CD4-positive, alpha-beta T cell treated with Interferon gamma for 1 hour (primary cell): ENCODE measurements at places on chromosomes 12 and 14.

DNA sequence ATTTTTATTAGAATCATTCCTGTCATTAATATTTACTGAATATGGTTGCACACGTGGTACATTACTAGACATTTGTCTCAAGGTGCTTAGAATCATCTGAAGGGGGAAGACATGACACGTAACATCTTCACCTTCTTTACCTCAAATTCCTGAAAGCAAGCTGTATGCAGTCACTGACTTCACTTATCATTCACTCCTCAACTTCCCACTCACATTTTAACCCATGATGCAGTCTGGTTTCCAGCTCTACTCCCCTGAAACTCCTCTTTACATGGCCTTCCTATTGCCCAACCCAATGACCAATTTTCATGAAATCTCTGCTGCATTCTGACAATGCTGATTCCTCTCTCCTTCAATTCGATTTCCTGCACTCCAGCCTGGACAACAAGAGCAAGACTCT, 5.8 kb upstream of the PSMC6 start:
- no peak for DNase-seq

GRCh38 chr14:89131004-89131750, 285.9 kb downstream of the FOXN3 start:
- no peak for DNase-seq

GRCh38 chr12:25855716-25856115, 102.8 kb upstream of the RASSF8 start:
- DNase-seq: no peak

GRCh38 chr12:1919284-1919683, 832 bp upstream of the CACNA2D4 start:
- DNase-seq: no peak
